ENCODE measurements at places on chromosomes 12 and 14.

- no peak for DNase-seq
Observed at GRCh38 chr12:69575346-69575745, 9.9 kb upstream of the CCT2 start.

- DNase-seq = peak; percentile 44
Observed at GRCh38 chr12:122730215-122731014, at the start of gene HCAR1. Gene HCAR1, minus strand, starts transcription at chr12:122730844. Its CDS starts 505 bp downstream, at chr12:122730339.

GRCh38 chr14:60313093-60313492, 64.1 kb downstream of the PPM1A start:
- no peak for DNase-seq

GRCh38 chr14:35808076-35808637, 938 bp downstream of the RALGAPA1 start:
- peak; percentile 36 for DNase-seq

GRCh38 chr12:46087916-46088439, 97.6 kb upstream of the SCAF11 start:
- no peak for DNase-seq

- no peak for DNase-seq
Observed at GRCh38 chr12:132479938-132480622, 9.9 kb upstream of the FBRSL1 start.

- no peak for DNase-seq
Observed at GRCh38 chr14:34032720-34033119, 81.8 kb upstream of the EGLN3 start.

- DNase-seq = no peak
Observed at GRCh38 chr14:68047906-68048305, 228.3 kb downstream of the RAD51B start.

DNA sequence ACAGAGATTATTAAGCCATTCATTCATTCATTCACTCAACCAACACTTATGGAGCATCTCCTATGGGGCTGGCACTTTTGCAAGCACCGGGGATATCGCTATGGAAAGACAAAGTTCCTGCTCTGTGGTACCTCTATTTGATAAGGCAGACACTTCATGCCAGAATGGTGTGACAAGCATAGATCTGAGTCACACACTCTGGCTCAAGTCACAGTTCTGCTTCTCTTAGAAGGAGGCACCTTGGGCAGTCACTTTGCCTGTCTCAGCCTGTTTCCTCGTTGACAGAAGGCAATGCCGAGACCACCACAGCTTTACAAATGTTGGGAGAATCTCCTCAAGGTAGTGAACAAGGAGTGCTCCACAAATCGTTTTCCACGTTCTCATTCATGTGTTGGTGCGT, 205.2 kb downstream of the SLC41A2 start:
- no peak for DNase-seq

- DNase-seq = no peak
Observed at GRCh38 chr14:89128311-89129026, 288.6 kb downstream of the FOXN3 start.

DNA sequence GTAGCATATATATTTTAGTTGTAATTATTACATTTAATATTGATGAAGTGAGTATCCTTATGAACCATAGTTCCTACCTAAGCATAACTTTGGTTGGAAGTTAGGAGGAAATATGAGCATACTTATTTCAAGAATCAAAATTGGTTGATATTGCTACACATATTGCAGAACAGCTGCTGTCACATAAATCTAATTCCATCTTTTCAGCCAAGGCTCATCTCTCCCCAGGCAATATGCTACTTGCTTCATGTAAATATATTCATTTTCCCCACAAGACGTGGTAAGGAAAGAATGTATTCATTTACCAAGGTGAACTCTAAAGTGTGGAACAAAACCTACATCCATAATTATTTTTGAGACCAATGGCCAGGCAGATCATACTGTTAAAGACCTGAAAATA, 62.5 kb upstream of the HIF1A start:
- DNase-seq = no peak

DNA sequence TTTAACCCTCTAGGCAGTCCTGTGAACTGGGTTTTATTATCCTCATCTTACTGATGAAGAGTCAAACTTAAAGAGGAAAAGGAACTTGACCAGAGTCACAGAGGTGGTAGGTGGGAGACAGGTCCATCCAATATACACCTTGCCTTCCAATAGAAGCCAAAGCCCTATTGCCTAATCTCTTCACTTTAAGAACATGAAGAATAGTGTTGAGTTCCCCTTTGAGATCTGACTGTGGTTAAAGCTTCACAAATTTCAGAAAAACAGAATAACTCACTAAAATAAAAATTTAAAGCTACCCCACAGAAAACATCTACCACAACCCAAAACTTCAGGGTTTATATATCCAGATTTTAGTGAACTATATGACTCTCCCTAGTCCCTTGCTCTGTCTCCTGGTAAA, 115.4 kb downstream of the ETV6 start:
- no peak for DNase-seq

- no peak for DNase-seq
Observed at GRCh38 chr12:88192426-88192825, 50.3 kb downstream of the TMTC3 start.

GRCh38 chr12:80184926-80185325, 85.6 kb downstream of the OTOGL start:
- DNase-seq = no peak

GRCh38 chr12:44504799-44505198, 371.3 kb downstream of the NELL2 start:
- DNase-seq = no peak

DNA sequence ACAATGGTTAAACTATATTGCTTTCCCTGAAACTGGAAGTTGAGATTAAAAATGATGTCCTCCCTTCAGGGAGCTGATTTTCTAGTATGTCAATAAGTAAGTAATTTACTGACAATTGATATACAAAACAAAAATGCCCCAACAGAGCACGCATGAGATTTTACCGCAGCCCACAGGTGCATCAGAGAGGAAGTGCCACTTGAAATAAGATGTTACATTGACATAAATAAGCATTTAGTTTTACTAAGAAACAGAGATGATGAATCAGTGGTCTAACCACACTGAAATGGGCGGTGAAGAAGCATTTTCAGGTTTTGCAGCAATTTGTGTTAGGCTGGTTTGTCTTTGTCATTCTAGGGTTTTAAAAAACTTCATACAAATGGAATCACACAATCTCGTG, 8.8 kb upstream of the CLECL1 start:
- DNase-seq = peak; percentile 73

- DNase-seq = no peak
Observed at GRCh38 chr14:99792551-99793212, 531 bp upstream of the EML1 start.

DNA sequence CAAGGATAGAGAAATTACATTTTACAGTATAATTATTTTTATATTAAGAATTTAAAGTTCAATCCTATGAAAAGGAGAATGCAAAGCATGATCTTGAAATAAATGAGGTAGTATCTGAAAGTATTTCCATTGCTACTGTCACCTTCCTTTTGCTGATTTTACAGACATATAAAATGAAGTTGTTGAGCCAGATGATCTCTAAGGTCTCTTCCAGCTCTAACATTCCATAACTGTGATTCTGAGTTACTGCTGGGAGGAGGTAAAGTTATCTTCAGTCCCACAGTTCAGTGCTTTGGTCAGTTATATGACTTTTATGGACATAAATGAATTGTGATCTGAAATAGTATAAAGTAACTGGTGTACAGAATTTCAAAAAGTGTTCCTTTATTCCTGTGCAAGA, 52.8 kb downstream of the SLC38A6 start:
- DNase-seq = no peak

GRCh38 chr12:92628476-92628875, 74.3 kb upstream of the PLEKHG7 start:
- no peak for DNase-seq

DNA sequence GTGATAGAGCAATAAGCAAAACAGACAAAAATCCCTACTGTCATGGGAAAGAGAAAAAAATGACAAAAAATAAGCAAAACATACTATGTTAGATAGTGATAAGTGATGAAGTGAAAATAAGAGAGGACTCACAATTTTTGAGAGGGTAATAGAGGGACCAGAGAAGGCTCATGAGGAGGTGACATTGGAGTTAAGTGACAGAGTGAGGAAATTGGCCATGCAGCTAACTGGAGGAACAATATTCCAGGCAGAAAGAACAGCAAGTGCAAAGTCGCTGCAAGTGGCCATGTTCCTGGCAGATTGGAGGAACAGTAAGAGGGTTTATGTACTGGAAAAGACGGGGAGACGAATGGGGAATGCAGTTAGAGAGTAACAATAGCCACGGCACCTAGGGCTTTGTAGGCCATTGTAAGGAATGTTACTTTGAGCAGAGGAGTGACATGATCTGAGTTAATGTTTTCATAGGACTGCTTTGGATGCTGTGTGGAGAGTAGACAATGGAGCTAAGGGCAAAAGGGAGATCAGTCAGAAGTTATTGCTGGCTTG, 1.4 kb upstream of the SAV1 start:
- DNase-seq = no peak

GRCh38 chr14:23101213-23101970, 3.4 kb downstream of the CIROP start:
- no peak for DNase-seq

DNA sequence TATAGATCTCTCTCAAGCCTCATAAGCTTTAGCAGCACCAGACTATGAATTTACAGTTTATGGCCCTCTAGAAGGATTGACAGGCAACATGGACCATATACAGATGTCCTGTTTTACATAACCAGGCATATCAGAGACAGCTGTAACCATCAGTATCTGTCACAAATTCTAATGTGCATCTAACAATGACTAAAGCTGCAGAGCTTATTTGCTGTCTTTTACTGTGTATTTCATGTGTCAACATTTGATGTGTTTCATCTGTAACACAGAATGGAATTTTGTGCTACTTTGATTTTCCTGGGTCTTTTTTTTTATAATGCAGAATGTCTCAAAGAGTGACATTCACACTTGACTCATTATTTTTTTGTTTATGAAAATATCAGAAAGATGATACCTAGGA, 348.3 kb downstream of the SLC16A7 start:
- DNase-seq = no peak

- no peak for DNase-seq
Observed at GRCh38 chr12:115683240-115683780, 594.2 kb downstream of the MED13L start.

DNA sequence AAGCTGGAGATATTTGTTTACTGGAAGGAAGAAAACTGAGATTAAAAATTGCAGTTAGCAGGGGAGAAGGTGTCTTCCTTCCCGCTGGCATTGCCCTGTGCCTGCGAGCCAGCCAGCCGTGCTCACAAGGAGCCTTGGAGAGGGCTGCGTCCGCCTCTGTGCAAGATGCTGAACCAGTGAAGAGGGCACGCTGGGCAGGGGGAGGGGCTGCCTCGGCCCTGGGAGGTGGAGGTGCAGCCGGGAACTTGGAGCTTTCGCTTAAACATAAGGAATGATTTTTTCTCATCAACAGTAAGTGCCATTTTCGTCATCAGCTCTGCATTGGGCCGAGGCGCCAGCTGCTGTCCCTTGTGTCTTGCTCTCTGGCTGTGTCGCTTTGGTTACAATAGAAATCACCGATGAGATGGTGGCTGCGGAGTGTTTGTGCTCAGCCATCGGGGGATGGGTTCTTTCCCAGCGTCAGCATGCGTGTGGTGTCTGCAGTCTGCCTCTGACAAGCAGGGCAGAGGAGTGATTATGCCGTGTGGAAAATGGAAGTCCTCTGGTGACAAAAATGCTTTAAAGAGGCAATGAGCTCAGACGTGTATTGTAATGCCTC, 97.3 kb downstream of the ESR2 start:
- no peak for DNase-seq

DNA sequence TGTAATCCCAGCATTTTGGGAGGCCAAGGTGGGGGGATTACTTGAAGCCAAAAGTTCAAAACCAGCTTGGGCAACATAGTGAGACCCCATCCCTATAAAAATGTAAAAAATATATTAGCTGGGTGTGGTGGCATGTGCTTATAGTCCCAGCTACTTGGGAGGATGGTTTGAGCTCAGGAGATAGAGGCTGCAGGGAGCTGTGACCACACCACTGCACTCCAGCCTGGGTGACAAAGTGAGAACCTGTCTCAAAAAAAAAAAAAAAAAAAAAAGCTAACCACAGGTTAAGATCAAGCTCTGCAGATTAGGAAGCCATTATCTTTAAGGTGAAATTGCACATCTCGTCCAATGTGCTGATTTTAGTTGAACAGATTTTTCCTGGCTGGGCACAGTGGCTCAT, 23.7 kb upstream of the CERS5 start:
- no peak for DNase-seq

GRCh38 chr12:95529693-95530225, 21.5 kb downstream of the USP44 start:
- DNase-seq = no peak

- DNase-seq = no peak
Observed at GRCh38 chr14:45068396-45068795, 15.5 kb upstream of the PRPF39 start.

DNA sequence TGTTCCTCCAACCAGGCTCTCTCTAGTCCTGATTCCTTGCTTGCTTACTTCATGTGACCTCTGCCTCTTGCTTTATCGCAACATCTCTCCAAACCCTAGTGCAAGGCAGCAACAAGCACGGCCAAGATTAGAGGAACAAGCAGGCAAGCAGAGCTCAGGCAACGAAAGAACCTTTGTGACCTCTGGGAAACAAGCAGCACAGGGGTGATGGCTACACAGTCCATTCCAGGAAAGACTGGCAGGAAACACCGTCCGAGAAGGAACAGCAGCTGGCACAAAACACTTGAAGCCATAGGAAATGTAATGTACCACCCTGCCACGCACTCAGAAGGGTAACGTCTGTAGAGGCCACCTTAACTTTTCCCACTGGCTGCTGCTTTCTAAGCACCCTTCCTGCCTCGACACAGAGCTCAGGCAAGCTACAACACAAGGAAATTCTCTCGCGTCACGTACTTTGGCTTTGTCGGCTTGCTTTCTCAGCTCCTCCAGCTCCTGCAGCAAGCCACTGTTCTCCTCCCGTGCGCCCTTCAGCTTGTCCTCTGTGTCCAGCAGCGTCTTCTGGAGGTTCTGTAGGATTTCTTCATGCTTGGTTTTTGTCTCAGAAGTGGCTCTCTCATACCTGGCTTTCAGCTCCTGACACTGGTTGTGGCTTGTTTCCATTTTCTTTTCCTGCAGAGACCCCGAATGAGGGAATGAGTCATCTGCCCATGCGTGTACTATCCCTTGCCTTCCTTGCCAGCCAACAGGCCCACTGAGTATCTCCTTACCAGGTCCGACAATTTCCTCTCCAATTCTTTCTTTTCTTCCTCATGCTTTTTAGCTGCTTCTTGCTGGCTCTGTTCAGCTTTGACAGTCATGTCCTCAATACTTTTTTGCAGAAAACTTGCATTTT, 61.4 kb upstream of the VPS33A start:
- no peak for DNase-seq

- no peak for DNase-seq
Observed at GRCh38 chr12:7150841-7151240, 20.7 kb downstream of the CLSTN3 start.

DNA sequence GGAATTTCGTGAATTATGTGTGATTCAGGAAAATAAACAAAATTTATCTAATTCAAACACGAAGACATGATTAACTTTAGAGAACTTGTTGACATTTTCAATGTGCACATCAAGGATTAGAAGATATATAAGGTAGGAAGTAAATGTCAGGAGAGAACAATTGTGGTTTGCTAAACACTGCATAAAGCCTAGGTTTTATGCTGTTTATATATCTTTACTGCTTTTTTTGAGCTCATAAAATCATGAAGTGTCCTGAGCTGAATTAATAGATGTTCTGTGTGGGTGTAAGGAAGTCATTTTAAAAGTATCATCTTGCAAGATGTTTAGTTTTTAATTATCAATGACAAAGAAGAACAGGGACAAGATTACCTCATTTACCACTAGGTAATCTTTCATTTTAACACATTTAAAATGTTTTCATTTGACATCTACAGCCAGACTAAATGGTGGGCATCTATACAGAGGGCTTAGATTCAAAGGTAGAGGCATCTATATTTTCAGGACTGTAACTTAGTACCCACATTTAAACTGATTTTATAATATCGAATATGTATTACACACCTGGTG, 382.8 kb downstream of the ADAMTS20 start:
- no peak for DNase-seq

Measured in stimulated activated CD4-positive, alpha-beta T cell treated with anti-CD3 and anti-CD28 coated beads, Interleukin-2, amount 100 ng/mL, for 24 hours (primary cell).